ENCODE measurements at places on chromosomes 1 and 21.

DNA sequence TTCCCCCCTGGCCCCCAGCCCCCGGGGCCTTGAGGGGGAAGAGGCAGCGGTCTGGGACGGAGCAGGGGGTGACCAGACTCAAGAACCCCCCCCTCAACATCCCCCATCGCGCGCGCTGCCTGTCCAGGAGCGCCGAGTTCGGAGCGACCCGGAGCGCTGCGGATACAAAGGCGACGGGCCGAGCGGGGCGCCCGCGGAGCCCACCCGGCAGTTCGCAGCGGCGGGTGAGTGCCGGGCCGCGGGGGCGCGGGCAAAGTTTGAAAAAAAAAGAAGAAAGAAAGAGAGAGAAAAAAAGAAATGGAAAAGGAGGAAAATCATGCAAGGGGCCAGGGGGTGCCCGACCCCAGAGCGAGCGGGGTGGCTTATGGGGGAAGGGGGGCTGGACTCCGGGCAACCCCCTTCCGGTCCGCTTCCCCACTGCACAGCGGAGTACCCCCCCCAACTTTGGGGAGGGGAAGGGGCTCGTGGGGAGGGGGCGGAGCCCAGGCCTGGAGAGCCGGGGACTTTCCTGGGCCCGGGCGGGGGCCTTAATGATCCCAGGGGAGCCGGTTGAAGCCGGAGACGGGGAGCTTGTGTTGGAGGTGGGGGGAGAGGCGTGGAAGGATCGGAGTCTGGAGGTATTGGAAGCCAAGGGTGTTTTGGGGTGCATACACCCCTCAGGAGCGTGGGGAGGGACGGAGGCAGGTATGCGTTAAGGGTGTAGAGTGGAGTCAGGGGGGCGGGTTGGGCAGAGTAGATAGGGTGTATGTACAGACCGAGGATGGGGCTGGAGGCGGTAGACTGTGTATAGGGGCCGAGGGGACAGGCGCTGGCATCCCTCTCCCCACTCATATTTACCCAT lies 502 bp downstream of the VANGL2 start:
- DNase-seq: peak; percentile 48

DNA sequence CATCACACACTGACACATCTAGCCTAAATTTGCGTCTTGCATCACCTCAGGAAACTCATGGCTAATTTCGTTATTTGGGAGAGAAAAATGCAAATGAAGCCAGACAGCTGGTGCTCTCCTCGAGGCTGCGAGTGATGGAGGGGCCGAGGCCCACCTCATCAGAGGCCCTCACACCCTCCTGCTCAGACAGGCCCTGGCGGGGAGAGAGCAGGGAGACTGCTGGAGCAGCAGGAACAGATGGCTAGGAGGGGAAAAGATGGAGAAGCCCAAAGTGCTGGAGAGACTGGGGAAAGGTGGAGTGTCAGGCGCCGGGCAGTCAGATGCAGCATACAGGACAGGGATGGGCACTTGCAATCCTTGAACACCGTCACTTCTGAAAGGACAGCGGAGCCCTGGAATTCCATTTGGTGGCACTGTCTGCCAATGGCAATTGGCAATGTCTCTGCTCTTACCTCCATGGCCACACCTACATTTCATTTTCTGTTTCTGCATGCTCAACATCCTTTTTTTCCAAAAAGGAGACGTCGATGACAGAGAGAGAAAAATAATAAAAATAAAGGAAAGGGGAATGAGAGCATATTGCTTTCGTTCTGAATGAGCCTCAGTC lies 286.2 kb downstream of the SPATA17 start:
- DNase-seq: no peak

- DNase-seq: no peak
Observed at GRCh38 chr21:41638201-41638790, 128.6 kb downstream of the RIPK4 start.

DNA sequence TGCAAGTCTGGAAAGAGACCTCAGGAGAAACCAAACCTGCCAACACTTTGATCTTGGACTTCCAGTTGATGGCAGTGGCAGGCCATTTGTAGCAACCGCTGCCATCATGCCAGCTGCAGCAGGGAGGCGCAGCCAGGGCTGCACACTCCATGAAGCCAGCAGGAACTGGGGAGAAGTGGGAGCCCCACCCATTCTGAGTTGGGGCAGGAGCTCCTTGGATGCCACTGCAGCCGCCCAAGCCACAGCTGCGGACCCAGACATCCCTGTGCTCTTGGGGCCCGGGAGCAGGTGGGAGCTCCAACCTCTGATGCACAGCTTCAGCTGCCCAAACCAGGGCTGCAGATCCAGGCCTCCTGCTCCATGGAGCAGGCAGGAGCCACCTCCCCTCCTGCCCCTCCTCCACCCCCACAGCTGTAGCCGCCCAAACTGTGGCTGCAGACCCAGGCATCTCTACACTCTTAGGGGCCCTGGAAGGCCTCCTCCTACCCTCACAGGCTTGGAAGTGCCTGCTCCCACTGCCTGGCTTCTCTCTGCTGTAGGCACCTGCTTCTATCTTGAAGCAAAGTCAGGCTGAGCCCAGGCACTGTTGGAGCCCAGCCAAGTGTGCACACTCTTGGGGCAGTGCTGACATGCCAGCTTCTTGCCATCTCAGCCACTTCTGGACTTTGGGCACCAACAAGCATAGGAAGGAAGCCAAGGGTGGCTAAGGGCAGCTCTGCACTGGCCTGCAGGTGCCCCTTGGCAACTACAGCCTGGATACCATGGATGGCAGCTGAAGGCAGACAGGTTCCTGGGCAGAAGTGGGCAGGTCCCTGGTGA lies 20.0 kb upstream of the DISP1 start:
- DNase-seq: no peak

- no peak for DNase-seq
Observed at GRCh38 chr21:46110499-46111192, 12.7 kb downstream of the COL6A2 start.

DNA sequence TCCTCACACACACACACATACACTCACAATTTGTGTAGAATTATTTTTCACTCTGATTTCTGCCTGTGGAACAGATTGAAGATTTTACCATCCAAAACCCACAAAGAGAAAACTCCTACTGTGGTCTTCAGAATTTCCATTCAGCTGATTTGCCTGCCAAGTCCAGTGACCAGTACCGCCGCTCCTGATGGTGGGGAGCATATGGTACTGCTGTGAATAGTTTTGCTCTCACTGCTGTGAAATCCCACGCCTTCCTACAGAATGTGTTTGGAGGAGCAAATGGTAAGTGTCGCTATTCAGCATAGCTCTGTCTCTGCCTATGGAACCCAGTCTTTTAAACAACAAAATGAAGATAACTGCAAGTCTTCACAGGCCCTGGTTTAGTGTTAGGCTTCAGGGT lies 629.5 kb downstream of the LMO4 start:
- DNase-seq: no peak

DNA sequence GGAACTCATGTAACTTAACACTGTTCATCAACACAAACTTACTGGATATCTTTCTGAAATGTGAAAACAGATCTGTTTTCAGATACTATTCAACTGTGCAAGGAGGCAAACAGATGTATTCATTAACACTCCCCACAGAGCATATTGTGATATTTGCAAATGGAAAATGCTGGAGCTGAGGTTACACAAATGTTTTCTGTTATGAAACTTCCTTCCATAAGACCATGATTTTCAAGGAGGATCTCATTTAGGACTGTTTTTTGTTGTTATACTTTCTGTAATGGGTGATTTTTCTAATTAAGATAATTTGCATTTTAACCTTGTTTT lies 56.1 kb downstream of the GABPA start:
- no peak for DNase-seq

- DNase-seq: no peak
Observed at GRCh38 chr1:172019976-172020375, 178.7 kb downstream of the DNM3 start.

- no peak for DNase-seq
Observed at GRCh38 chr1:23459338-23459757, 24.6 kb downstream of the ASAP3 start.

DNA sequence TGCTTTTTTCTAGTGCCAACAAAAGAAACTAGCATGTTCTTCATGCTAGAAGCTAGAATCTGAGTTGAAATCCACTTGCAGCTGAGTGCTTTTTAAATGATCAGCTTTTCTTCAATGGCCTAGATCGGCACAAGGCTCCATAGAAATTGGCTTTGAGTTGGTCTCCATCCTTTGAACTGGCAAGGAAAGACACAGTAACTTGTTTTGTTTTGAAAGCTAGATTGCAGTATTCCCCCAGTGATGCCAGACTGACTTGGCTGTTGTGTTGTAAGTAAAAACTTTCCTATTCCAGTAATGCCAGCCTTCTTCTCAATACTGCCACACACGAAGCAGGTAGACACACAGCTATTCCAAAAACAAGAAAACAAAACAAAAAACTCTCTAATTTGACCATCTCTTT lies 139.1 kb downstream of the FMN2 start:
- DNase-seq: no peak

- no peak for DNase-seq
Observed at GRCh38 chr1:214833178-214833756, 230.3 kb downstream of the CENPF start.

DNA sequence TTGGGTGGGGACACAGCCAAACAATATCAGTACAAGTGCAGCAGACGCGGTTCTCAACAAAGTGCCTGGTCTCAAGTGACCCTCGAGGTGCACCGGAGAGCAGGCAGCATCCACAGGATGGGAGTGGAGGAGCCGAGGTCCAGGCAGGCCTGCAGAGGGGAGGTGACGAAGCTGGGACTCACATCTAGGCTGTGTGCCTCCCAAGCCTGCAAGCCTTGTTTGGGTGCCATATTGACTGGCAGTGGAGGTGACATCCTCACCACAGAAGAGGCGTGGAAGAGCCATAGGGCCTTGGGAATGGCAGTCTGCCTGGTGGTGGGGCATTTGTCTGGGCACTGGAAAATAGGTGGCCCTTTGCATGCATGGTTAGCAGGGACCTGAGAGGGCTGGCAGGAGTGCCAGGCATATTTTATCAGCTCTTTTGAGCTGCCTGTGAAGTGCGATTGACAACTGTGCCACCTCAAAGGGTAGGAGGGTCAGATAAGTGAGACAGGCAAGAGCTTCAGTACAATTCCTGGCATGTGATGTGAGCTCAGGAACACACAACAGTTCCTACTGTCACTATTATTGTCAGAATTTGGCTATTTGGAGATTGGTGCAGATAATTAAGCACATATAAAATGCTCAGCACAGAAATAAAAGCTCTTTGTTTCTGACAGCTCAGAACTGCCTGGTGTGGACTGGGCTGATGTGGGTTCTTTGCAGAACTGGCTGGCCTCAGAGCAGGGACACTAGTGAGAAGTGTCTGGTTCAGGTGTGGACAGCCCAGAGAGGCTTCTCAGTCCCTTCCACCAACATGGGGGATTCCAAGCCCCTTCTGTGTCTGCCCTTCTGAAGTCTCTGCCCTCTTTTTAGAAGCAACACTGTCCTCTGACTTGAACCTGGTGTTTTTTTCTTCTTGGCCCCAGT lies 347.6 kb upstream of the AJAP1 start:
- no peak for DNase-seq

DNA sequence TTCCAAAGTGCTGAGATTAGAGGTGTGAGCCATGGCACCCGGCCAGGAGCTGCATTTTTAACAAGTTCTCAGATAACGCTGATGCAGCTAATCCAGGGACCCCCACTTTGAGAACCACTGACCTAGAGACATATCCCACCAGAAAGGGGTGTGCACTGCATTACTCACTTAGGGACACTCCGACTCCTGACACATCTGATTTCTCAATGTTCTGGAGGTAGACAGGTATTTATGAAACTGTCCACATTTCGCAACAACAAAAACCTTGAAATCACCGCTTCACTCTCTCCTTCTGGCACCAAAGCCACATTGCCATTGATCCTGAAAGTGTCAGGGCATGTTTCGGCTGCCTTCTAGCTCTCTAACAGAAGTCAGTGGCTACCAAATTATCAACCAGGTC lies 23.2 kb upstream of the CAMTA1 start:
- DNase-seq: no peak

- no peak for DNase-seq
Observed at GRCh38 chr1:80218112-80218511, 1211.6 kb upstream of the ADGRL4 start.

DNA sequence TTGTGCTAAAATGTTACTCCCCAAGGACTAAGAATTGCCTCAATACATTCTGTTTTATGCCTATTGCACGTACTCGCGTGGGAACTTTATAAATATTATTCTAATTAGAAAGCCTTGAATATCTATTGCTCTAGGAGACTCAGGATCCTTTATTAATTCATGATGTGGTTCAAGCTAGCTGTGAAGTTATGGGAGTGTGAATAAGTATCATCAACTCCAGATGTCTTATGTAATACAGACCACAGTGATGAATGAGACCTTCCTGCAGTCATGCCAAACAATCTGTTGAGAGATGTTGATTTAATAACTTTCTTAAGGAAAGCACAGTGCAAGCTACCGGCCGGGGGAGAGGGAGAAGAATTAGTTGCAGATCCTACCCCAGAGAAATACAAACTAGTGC lies 519.2 kb upstream of the ZP4 start:
- no peak for DNase-seq

- DNase-seq: no peak
Observed at GRCh38 chr1:35592991-35593769, 20.1 kb downstream of the TFAP2E start.

DNA sequence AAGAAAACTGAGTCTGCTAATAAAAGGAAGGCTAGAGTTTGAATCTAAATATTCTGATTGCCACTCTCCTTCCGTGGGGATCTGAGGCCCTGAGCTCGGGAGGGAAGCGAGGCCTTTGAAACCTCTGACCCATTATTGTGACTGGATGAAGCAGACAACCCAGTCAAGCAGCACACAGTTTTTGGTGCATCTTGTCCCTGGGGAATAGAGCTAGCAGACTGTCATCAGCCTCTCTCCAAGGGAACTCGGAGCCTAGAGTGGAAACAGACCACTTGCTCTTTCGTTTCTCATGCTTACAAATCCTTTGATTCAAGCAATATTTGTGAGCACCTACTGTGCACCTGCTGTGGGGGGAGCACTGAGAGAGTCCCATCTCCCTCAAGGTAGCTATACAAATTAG lies 133.2 kb upstream of the KLHDC7A start:
- DNase-seq: no peak

- no peak for DNase-seq
Observed at GRCh38 chr1:119773711-119774241, 5.1 kb upstream of the HMGCS2 start.

GRCh38 chr1:205619376-205619775 lies 12.4 kb downstream of the ELK4 start:
- no peak for DNase-seq

GRCh38 chr1:42035205-42035829 lies 116.6 kb upstream of the HIVEP3 start:
- peak; percentile 83 for DNase-seq

GRCh38 chr21:38733972-38734546 lies 71.7 kb upstream of the ETS2 start:
- DNase-seq: peak; percentile 35

DNA sequence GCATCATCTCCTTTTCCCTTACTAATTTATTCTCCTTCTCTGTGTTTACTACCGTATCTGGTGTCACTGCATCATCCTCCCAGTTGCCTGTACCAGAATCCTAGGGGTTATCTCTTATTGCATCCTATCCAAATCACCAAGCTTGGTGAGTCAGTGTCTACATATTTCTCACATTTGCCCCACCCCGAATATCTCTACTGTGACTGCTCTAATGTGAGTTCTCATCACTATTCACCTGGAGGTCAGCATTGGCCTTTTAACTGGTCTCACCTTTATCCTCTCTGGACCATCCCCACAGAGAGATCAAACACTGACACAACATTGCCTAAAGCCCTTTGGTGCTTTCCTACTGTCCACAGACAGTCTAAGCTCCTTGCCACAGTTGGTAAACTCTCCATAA lies 45.7 kb upstream of the ZNF648 start:
- no peak for DNase-seq
